ENCODE measurements at places on chromosomes 3 and 15.

DNA sequence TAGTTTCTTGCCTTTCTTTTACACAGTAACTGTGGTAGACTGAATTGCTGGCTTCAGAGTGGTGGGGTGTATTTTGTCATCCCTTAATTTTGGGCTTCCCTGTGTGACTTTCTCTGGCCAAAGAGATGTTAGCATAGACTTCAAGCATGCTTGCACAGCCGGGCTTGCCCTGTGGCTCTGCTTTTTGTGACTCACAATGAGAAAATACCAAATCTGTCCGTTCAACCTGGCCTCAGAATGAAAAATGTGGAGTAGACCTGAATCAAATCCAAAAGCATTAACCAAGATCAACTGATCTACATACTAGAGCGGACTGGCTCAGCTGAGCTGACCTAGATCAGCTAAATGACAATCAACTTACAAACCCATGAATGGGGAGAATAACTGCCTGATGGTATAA is 51.4 kb downstream of the PLAAT1 start:
- no peak for DNase-seq

DNA sequence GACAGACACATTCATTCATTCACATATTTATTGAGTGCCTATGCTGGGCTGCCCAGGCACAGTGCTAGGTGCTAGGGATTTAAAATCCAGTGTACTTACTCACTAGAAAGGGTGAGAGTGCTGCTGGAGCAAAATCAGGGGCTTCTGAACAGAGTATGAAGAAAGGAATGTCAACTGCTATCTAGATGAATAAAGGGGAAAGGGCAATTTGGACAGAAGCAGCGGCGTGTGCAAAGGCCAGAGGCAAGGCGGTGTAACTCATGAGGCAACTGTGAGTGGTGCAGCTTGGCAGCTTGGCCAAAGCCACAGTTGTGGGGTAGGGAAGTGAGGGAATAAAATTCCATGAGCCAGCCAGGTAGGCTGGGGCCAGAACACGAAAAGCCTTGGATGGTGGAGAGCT is 76.7 kb downstream of the RAD18 start:
- no peak for DNase-seq

- no peak for DNase-seq
These were observed 39.8 kb downstream of the BLM start for GRCh38 chr15:90756916-90757315.

- DNase-seq = no peak
These were observed 241.1 kb upstream of the GADL1 start for GRCh38 chr3:31135546-31135945.

DNA sequence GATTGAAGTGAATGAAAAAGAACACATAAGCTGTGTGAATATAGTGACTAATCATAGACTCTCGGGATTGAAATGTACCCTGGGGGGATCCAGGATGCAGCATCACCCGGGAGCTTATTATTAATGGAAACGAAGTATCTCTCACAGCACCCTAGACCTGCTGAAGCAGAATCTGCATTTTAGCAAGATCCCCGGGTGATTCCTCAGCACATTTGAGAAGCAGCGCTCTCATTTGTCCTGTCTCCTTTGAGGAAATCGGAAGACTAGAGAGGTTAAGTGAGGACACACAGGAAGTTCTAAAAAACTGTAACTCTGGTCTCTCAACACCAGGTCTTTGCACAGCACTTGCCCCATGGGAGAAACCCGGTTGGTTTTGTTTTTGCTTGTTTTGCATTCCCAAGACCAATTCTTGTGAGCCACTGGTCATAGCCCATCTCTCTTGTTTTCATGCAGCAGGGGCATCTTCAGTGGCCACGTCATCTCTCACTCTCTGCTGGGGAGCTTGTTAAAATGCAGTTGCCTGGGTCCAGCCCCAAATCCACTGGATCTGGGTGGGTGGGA is 30.2 kb downstream of the ZNF710 start:
- DNase-seq = no peak
